Activated T-cell treated with anti-CD3 and anti-CD28 coated beads, Interleukin-2, amount 50 U/mL, for 24 hours (primary cell): ENCODE measurements at places on chromosomes 7 and 10.

GRCh38 chr7:120783273-120783672 lies 74.7 kb downstream of the TSPAN12 start:
- DNase-seq, result no peak

GRCh38 chr7:155227788-155228458 lies 69.8 kb upstream of the INSIG1 start:
- DNase-seq, result no peak

GRCh38 chr7:45420843-45421495 lies 153.2 kb upstream of the ADCY1 start:
- no peak for DNase-seq

DNA sequence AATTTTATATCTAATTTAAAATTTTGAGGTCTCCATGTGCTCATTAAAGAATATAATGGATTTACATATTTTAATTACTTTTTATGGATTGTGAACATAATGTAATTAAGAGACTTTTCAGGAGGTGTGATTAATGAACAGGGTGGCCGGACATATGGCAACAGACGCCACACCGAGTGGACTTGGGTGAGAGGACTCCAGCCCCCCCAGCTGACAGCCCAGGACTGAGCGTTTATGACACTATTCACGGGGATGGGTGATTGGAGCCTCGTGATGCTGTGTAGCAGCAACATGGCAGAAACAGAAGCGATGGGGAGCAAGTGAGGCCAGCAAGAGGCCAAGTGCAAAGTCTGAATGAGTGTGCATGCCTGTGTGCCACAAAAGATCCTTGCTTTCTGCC lies 1176.9 kb downstream of the TYW1 start:
- no peak for DNase-seq

GRCh38 chr7:132270517-132270916 lies 305.8 kb downstream of the PLXNA4 start:
- DNase-seq, result no peak

GRCh38 chr7:102813191-102814024 lies 64.6 kb downstream of the FAM185A start:
- DNase-seq, result no peak

GRCh38 chr7:116034411-116034810 lies 3.8 kb upstream of the TFEC start:
- DNase-seq, result no peak

DNA sequence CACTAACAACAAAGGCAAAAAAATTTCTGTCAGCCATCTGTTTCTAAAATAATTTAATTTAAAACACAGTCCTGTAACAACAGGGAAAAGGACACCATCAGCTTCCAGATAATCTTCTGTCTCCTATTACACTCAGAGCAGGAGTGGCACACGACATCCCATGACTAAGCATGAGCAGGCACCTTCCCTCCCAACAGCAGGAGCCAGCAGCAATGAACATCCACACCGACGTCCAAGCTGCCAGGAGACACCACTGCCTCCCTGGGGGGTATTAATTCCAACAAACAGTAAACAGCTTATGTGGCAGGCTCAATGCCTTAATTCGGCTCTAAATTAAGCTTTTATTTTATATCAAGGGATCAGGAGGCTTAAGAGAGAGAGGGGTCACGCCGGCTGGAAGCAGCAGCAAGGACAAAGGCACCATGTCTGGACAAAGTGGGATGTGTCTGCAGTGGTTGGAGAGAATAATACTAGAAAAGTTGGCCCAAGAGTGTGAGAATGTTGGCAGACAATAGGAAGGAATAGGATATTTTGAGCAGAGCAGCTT lies 45.7 kb downstream of the KIAA1549 start:
- no peak for DNase-seq

- no peak for DNase-seq
Measured at GRCh38 chr7:142511801-142512200, 237.5 kb upstream of the PRSS1 start.

DNA sequence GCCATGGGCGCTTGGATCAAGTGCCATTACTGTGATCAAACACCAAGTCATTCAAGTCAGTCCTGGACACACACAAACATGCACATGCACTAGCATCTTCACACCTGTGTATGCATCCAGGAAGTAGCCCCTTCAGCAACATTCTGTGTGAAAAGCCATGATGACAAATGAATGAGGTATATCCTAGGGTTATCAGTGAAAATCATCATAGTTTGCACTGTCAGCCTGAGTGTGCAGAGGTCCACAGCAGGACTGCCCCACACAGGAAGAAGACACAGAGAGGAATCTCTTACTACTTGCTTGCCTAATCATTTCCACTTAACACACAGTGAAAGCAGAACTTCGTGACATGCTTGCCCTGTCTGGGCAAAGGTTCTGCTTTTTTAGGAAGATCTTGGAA lies 184.0 kb upstream of the ADO start:
- no peak for DNase-seq

- no peak for DNase-seq
Measured at GRCh38 chr7:99792967-99793366, 9.0 kb upstream of the CYP3A4 start.

GRCh38 chr7:74575083-74575784 lies 82.3 kb upstream of the GTF2I start:
- no peak for DNase-seq

DNA sequence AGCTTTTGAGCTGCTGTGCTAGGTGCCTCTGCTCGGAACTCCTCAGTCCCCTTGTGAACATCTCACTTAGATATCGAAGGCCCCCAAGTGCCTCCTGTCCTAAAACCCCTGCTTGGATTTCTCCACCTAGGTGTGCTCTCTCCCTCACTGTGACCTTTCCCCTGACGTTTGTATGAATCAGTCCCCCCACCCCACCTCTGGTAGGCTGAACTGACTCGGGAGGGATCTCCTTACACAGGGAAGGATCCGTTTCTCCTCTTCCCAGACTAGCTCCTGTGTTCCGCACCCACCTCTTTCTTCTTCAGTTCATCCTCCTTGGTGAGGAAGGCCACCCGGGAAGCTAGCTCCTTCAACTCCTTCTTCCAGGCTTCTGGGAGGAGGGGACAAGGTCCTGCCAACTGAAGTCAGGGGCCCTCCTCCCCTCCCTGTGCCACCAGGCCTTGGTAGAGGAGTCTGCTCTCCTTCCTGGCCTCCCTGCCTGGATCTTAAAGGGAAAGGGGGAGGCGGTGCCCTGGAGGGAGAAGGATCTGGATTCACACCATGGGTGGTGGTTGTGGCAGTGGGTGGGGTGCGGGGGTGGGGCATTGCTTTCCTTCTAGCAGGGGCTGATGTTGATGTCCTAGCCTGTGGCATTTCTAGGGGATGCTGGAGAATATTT lies 6.8 kb downstream of the TBATA start:
- no peak for DNase-seq

- DNase-seq, result no peak
Measured at GRCh38 chr7:92681633-92682032, 91.4 kb upstream of the FAM133B start.
